ENCODE measurements at places on chromosomes 1 and 21.
A peak's percentile ranks its signal among the peaks of the same experiment; 100 is the strongest.

DNA sequence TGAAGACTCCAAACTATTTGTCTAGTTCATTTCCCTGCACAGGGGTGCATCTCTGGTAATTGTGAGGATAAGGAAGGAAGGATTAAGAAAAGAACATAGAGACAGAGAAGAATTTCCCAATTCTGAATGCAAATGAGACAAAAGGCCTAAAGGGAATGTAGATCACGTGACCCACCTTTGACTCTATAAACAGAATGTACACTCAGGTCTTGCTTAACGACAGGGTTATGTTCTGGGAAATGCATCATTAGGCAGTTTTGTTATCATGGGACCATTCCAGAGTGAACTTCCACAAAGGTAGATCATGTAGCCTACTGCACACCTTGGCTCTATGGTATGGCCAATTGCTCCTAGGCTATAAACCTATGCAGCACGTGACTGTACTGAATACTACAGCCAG is 252.3 kb upstream of the ZP4 start:
- DNase-seq: no peak

- no peak for DNase-seq
Measured at GRCh38 chr21:27693376-27693775, 726.5 kb upstream of the ADAMTS5 start.

DNA sequence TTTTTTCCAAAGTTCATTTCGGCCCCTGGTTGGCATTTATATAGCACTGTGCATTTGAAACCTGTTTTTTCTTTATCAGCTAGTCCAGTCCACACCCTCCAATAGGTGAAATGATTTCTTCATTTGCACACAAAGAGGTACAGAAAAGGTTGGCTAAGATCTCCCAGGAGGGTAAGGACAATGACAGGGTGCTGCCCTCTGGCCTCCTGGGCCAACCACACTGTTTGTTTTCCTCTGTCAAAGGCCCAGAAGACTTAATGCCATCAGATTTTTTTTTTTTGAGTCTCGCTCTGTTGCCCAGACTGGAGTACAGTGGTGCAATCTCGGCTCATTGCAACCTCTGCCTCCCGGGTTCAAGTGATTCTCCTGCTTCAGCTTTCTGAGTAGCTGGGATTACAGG is 70.1 kb upstream of the EFHD2 start:
- no peak for DNase-seq

DNA sequence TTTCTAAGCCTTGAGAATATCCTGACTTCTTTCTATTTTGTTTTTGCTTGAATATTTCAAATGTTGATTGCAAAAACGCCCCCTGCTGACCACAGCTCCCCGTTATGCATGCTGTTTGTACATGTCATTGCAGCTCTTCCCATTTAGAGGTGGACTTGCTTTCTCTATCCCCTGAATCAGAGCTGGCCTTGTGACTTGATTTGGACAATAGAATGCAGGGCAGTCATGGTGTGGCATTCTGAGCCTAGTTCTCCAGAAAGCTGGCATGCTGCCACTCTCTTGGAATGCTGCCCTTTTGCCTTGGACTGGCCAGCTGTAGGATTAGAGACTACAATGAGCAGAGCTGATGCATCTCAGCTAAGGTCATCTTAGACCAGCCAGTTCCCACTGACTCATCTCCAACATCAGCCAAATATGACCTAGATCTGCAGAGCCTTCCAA is 1561.5 kb downstream of the MRPL39 start:
- DNase-seq: peak; percentile 66

GRCh38 chr1:84103197-84103992 is 40.7 kb upstream of the PRKACB start:
- DNase-seq: peak; percentile 34

GRCh38 chr21:33070998-33071769 is 1.2 kb downstream of the OLIG1 start:
- DNase-seq: peak; percentile 56

DNA sequence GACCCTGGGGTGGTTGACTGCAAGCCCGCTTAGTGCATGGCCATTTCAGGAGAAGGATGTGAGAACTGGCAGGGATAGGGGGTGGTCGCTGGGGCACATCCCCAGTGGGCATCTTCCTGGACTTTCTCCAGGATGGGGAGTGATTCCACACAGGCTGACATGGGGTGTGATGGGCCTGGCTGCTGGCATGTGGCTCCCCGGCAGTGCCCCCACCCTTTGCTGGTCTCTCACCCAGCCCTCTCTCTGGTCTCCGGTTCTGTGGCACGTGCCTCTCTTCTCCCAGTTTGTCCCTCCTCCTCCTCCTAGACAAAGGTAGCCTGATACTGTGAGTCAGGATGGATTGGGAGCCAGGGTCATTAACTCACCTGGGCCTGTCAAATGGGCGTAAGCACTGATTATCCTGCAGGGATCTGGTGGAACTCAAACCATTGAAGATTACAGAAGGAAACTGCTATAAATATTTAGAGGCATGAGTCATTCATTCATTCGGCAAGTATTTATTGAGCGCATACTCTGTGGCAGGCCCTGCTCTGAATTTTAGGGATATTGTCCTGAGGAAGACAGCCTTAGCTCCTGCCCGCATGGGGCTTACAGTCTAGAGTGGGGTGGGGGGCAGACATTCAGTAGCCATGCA is 23.6 kb upstream of the EPS8L3 start:
- no peak for DNase-seq

DNA sequence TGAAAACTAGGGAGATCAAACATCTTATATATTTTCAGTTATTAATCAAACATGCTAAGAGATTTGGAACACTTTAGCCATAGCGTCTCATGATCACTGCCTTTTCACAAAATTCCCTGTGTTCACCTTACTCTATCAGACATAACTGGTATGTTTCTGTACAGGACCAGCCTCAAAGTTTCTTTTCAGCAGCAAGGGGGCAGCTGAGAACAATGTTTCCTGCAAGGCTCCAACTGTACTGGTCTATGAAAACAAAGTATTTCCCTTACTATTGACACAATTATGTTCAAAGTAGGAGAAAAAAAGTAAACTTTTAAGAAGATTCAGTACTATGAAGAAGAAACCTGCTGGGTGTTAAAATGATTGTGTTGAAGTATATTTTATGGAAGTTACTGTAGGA is 98.5 kb downstream of the ATF6 start:
- DNase-seq: no peak

DNA sequence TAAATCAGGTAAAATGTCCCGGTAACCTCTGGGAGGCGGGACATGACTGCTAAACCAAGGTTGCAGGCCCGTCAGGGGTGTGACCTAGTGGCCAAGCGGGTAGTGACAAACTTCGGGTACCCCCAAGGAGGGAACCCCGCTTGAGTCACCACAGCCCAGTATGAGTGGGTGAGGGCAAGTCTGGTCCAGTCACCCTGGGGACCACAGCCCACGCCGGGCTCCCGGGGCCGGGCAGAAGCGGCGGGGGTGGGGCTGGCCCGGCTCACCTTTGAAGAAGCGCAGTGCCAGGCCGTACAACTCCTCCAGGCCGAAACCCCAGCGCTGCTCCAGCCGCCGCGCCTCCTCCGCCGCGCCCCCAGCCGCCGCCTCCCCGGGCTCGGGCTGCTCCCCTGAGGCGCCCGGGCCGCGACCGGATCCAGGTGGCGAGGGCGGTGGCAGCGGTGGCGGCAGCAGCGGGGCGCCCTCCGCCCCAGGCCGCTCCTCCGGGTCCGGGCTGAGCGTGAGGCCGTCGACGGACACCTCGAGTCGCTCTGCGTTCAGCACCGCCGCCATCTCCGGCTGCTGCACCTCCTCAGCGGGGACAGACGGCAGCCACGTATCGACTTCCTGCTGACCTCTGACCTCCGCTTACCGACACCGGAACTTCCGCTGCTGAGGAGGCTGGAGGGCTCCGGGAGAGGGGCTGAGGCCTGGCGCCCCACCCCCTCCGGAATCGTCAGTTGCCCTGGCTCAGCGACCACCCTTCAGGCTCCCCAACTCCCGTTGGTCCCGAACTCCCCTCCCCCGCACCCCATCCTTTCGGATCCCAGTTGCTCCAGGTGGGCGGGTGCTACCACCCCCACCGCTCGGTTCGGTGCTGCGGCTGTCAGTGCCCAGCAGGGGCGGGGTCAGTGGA is at the start of gene ACBD3:
TSS of gene ACBD3 (minus strand) at position 618 of the 895 bp plus-strand sequence. CDS start at position 552, 66 bp downstream.
- peak; percentile 89 for DNase-seq

DNA sequence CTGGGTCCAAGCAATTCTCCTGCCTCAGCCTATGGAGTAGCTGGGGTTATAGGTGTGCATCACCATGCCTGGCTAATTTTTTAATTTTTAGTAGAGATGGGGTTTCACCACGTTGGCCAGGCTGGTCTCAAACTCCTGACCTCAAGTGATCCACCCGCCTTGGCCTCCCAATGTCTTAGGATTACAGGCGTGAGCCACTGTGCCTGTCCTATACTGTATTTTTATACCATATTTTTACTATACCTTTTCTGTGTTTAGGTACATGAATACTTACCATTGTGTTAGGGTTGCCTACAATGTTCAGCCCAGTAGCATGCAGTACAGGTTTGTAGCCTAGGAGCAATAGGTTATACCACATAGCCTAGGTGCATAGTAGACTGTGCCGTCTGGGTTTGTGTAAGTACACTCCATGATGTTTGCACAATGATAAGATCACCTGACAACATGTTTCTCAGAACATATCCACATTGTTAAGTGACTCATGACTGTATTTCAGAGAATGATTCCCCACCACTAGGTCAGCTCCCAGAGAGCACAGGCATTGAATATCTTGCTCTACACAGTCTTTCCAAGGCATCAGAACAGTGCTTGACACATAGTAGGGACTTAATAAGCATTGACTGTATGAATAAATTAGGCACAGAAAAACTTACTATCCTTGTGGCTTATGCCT is 6.0 kb upstream of the CITED4 start:
- DNase-seq: no peak

DNA sequence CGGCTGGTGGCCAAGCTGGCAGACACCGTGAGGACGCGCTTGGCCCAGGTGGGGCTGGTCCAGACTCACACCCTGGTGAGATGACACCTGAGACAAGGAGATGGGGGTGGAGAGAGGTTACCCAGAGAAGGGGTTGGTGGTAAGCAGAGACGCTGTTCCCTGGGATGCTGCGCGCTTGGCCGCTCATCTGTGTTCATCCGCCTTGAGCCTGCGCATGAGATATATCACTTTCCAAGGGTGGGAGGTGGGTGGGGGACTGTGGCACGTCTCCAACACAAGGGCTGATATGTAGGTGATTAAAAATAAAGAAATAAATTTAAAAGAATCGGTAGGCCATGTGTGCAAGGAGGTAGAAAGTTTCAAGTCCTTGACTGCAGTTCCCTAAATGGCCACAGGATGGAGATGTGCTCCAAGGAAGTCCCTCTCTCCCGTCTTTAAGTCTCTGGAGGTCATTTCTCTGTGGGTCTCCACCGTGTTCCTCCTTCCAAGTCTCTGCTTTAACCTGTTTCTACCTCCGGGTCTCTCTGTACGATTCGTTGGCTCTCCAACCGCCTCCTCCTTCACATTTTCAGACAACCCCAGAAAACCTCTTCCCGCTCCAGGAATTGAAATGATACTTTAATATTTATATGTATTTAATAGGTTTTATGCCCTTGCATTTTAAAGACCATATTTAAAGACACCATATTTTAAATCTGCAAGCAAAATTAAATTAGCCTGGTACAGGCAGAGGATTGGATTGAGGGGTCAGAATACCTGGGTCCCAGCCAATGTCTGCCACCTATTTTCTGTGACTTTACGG is 4.5 kb downstream of the TTC24 start:
- DNase-seq: peak; percentile 65

GRCh38 chr1:48661726-48662463 is 114.8 kb downstream of the BEND5 start:
- no peak for DNase-seq

DNA sequence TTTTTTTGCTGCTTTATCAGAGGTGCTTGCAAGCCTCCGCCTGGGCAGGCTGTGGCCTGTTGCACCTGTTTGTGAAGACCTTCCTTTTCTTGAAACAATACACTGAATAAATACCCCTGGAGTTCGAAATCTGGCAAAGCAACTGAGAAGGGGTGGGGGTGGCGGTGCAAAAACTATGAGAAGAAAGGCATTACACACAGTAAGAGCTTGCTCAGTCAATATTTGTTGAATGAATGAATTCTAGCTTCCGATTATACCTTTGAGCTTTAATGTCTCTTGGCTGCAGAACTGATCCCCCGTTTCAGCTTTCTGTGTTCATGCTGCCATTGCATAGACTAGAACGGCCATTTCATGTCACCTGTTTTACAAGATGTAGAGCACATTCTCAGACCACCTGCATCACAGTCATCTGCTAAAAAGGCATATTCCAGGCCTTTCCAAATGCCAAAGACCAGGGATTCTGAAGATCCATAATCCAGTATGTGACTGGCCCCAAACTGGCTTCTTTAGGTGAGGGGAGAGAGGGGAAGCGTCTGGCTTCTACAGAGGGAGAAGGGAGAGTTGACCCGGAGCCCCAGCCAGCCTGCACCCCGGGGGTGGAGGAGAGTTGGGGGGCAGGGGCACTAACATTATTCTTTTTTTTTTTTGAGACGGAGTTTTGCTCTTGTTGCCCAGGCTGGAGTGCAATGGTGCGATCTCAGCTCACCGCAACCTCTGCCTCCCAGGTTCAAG is 111.5 kb downstream of the ETS2 start:
- DNase-seq: no peak

Measured in glutamatergic neuron (in vitro differentiated cells).